Choroid plexus epithelial cell (primary cell): ENCODE measurements at places on chromosomes 16 and 17.

DNA sequence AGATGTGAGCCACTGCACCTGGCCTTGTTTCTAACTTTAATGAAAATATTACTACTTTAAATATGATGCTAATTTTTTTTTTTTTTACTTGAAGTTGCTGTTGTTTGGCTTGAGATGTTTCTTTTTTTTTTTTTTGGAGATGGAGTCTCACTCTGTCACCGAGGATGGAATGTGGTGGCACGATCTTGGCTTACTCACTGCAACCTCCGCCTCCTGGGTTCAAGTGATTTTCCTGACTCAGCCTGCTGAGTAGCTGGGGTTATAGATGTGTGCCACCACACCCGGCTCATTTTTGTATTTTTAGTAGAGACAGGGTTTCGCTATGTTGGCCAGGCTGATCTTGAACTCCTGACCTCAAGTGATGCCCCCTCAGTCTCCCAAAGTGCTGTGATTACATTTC is 23.6 kb downstream of the IGSF6 start:
- peak; percentile 28 for DNase-seq

DNA sequence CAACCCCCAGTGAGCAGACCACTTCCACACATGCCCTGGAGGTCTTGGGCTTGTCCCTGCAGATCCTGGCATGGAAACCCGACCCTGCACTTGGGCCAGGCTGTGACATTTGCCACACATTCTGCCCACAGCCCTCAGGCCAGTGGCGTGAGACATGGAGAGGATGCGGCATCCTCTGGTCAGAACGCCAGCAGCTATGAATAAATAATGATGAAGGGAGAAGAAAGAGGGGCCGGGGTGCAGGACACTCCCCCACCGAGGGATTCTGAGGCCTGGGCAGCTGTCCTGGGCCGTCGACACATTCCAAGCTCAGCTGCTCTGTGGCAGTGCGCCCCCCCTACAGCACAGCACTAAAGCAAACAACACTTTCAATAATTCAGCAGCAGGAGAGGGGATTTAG is 148.8 kb downstream of the ENGASE start:
- no peak for DNase-seq

DNA sequence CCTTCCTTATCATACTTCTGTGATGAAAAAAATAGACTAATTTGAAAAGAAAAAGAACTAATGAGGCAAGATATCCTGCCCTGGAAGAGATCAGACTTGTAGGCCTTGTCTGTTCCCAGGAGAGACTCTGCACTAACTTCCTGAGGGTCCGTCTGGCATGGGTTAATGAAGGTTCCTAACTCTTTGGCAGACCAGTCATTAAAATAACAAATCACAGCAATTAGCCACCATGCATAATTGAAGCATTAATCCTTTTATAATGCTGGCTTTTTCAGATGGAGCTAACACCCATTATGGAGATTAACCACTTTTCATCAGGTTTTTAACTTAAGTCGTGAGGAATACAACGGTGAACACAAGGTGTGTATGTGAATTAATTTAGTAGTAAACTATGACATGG is 10.4 kb upstream of the KRT10 start:
- no peak for DNase-seq

- no peak for DNase-seq
Measured at GRCh38 chr17:44216173-44216572, 3.3 kb downstream of the UBTF start.

- DNase-seq = no peak
Measured at GRCh38 chr16:28265822-28266221, 26.5 kb upstream of the SBK1 start.

DNA sequence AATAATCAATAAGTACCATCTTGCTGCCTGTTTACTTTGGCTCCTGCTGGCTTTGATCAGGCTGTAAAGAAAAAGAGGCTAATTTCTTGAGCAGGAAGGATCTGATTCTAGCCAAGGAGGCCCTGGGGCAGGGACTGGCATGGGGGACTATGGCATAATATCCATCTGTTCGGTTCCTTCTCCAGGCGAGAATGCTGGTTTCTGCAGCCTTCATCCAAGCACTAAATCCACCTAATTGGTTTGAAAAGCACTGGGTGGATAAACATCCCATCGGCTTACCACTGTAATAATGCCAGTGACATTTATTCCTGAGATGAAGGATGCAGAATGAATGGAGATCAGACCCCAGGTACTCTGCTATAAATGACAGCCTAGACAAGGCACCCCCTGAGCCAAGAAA is 180.0 kb upstream of the ASIC2 start:
- DNase-seq = no peak

DNA sequence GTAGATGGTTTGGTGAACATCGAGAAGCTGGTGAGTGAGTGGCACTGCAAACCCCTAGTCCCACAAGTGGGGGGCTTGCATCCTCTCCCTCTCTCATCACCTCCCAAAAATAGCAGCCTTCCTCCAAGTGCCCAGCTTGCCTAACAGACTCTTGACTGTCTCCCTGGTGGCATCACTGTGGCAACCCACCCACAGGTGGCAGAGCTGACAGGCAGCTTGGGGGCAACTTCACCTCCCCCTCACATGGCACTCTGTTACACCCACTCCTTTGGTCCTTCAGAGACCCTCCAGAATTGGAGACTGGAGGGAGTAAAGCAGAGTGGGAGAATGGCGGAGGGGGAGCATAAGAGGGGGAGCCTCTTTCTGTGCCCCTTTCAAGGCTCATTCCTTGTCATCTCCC is 15.7 kb downstream of the RAPGEFL1 start:
- DNase-seq = no peak

DNA sequence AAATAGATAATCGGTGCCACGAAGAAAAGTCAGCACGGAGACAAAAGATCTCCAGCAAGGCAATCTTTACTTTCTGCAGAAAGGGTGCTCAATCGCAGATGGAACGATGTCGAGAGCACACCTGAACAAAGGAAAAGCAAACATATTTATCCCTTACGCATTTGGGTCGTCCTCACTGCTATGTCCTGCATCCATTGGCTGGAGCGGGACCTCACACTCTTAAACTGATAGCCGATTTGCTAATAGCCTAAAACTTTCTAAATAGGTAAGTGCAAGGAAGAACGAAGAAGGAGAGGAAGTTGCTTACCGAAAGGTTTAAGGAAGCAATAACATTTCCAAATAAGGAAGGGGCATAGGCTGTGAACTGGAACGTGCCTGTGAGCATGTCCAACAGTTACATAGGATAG is 1.2 kb upstream of the AKAP10 start:
- no peak for DNase-seq

DNA sequence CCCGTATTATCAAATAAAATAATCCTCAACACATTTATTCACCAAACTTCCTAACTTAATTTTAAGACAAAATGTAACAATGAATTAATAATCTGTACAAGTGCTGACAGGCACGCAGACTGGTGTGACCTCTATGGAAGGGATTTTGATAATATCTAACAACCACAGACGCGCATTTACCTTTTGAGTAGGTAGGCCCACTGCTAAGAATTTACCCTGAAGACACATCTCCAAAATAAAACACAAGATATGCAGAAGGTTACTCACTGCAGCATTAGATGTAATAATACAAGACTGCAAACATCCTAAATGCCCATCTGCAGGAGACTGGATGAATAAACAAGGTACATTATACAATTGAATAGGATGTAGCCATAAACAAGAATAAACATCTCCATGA is 22.7 kb upstream of the CMTM4 start:
- DNase-seq = no peak

- peak; percentile 44 for DNase-seq
Measured at GRCh38 chr16:50152351-50152806, 727 bp upstream of the TENT4B start.

GRCh38 chr16:4682084-4682591 is 11.2 kb upstream of the NUDT16L1 start:
- no peak for DNase-seq

GRCh38 chr16:70715055-70715858 is 29.4 kb upstream of the MTSS2 start:
- DNase-seq = peak; percentile 88

DNA sequence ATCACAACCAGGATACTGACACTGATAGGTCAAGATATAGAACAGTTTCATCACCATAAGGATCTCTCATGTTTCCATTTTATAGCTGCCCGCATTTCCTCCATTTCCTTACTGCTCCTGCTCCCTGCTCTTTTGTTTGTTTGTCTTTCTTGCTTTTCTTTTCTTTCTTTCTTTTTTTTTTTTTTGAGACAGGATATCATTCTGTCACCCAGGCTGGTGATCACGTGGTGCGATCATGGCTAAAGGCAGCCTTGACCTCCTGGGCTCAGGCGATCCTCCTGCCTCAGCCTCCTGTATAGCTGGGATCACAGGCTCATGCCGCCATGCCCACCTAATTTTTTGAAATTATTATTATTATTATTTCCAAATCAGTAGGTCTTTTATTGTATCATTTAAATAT is 31.7 kb downstream of the PRAC1 start:
- no peak for DNase-seq

DNA sequence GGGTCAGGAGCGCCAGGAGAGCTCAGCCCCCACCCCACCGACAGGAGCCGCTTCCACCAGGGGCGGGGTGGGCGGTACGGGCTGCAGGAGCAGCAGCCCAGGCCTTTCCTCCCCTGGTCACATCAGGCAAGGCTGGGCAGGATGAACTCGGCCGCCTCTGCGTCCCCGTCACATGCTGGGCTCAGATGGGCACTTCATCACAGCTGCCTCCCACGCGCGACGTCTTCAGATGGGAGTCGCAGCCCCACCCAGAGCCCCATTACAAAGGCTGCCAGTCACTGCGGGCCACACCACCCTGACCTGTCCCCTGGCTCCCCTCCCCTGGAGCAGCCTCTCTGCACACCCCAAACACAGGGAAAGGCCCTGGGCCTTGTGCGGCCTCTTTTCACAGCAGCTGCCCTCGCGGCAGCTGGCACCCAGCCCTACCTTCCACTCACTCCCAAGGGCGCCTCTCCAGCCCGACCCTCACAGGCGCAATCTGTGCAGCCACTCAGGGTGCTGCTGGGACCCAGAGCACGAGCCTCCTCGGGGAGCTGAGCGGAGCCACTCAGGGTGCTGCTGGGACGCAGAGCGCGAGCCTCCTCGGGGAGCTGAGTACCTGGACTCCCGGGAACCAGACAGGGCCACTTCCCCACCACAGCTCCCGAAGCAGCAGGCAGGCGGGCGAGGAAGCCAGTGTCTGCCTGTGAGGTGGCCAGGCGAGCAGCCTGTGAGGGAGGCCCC is 4.7 kb downstream of the ZNF598 start:
- no peak for DNase-seq

DNA sequence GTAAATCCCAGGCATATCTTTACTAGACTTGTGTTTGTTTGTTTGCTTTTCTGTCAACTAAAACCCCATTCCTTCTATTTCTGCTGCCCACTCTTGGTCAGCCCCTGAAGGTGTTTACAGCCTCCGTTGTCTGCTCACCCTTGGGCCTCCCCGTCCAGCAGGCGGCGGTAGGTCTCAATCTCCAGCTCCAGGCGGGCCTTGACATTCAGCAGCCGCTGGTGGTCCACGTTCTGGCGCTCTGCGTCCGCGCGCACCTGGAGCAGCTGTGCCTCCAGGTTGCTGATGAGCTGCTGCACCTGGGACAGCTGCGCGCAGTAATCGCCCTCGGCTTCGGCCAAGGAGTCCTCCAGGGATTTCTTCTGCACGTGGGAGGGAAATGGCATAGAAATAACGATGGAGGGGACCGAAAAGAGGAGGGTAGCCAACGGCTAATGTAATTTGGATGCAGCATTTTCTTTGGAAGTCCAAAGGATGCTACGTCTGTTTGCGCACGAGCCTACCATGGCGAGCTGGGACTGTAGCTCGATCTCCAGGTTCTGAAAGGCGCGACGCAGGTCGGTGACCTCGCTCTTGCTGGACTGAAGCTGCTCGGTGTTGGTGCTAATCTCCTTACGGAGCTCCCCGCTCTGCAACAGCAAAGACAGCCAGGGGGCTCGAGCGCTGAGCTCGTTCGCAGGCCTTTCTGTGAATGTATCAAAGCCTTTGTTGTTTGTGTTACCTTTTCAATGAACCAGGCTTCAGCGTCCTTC is 3.9 kb downstream of the KRT12 start:
- peak; percentile 27 for DNase-seq

- no peak for DNase-seq
Measured at GRCh38 chr17:41617136-41617535, 4.6 kb upstream of the KRT16 start.

- no peak for DNase-seq
Measured at GRCh38 chr17:31493656-31494155, 102.2 kb downstream of the RAB11FIP4 start.

DNA sequence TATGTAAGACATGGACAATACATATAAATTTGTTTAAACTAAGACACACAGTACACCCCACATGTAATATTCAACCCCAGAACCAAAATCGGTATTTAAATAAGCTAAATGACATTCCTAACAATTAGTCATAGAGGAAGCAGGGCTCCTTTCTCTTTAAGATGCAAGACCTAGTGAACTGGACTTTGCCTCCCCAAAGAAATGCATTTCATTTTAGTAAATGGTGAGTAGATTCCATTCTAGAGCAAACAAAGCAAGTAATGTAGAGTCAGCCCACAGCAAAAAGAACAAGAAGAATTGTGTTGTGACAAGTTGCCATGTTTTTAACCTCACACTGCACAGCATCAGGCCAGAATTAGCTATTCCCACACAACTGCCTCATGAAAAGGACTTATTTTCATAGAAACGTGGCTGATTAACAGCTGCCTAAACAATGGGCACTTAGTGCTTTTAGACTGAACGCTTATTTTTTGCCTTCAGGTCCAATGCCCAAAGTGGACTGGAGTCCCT is 14.4 kb downstream of the DNAJC7 start:
- DNase-seq = peak; percentile 67

GRCh38 chr16:6143020-6143419 is 1045.4 kb upstream of the EEF2KMT start:
- DNase-seq = no peak

GRCh38 chr16:75045424-75045823 is 46.6 kb downstream of the ZNRF1 start:
- DNase-seq = no peak

DNA sequence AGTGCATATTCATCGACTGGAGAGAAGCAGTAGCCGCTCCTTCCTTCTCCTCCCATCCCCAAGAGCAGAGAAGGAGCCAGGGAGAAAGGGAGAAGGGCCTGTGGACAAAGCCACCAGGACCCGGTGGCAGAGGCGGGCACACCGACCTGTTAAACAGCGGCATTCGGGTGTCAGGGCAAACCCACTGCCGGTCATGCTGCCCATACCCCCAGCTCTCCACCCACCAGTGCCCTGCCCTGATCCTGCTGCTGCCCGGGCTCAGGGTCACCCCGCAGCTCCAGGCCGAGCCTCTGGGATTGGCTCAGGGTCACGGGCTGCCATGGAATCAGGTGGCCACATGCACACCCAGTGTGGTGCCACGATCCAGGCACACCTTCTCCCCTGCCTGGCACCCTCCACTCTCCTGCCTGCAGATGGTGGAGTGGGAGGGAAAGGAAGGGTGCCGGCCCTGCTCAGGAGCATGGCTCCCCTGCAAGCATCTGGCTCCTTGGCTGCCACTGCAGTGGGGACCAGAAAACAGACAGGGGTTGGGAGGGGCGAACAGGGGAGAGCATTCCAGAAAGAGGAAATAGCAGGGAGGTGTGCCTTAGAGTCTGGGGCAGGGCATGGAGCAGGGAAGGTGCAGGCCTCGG is 18.3 kb upstream of the RASD1 start:
- DNase-seq = no peak

DNA sequence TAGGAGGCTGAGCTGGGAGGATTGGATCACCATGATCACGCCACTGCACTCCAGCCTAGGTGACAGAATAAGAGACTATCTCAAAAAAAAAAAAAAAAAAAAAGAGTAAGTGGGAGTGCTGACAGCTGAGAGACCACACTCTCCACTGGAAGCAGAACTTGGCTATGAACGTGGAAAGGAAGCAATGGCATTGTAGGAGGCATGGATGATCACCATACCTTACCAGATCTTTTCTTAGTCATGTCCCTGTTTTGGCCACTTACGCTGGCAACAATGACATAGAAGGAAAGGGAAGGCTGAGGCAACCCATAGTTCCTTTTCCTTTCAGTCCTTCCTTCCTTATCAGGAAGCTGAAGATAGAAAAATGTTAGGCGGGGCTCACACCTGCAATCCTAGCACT is 3.7 kb upstream of the ATP1B2 start:
- no peak for DNase-seq
